ENCODE measurements at places on chromosomes 3 and 15.

DNA sequence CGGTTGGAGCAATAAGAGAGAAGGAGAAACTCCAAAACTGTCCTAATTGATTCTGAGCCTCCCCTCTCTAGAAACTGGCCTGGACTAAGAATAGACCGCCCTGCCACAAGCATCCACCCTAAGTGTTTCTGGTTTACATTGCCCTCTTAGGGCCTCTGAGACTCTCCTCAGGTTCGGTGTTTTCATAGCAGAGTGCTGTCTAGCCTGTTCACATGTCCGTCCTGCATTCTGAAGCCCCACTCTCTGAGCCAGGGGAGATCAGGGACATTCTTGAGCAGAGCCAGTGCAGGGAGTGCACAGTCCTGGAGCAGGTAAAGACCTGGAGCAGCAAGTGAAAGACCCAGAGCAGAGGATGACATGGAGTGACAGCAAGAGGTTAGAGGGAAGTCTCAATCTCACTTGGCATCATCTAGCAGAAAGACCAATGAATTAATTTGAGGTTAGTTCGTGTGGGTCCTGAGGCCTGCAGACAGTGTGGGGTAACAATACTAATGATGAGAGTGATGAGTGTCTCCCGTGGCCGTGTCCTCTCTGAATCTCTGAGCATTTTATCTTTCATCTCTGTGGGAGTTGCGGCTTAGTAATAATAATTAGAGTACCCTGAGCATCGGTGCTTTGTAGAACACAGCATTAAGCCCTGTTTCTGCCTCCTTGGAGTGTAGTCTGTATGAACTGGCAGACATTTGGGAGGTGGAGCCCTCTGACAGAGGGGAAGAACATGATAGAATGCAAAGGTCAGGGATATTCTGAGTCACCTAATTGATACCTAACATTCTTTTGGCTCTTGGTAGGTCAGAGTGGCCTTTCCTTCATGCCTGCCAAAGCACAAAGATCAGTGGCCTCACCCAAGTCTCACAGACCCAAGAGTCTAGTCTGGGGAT, 24.6 kb downstream of the MAPKBP1 start:
- DNase-seq: no peak

- no peak for DNase-seq
Observed at GRCh38 chr3:160134454-160134853, 90.8 kb upstream of the C3orf80 start.

GRCh38 chr3:23240171-23240785, 37.2 kb downstream of the UBE2E2 start:
- no peak for DNase-seq

DNA sequence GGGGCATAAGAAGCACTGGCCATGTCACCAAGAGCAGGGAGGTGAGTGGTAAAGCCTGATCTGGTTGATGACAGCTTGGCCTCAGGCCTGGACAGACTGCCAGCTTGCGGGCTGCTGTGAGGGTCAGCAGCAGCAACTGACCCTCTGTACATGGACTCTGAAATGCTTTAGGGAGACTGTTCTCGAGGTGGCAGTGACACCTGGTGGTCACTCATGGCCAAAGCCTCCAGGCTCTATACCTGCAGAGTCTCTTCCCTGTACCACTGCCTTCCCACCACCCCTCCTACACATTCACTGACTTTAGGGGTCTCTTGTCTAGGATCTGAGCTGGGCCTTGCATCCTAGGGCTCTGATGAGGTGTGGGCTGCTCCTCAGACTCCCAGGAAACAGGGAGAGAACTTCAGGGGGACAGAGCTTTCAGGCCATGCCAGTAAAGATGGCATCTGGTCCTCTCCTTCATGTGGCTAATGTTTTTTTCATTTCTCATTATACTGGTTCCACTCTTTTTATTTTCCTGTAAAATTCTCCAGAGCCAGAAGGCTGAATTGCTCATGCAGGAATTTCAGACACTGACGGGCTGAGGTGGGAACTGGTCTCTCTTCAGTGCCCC, 17.2 kb upstream of the TIMP4 start:
- DNase-seq: no peak

DNA sequence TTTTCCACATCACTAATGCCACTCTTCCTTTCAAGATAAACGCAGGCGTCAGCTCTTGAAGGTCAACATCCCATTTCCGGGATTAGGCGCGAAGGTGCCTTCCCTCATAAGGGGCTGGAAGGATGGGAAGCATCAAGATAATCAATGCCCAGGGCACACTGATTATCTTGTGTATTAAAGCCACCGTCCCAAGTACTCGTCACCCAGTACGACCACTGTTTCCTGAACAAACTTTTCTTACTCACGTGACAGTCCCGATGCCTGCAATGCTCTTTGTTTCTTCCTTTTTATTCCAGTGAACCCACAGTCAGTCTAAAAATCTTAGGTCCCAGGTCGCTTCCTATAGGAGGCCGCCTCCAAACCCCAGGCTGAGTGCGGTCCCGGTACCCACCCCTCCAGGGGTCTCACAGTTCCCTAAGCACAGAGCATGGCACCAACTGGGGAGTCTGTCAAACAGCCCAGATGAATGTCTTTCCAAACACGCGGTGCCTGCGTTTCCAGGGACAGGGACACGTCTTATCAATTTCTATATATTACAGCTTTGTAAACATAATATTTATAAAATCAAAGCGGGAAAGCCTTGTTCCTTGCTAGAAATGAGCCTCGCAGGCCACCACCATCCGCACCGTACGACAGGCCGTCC, 589 bp downstream of the ANAPC13 start:
- no peak for DNase-seq

GRCh38 chr3:30282154-30282696, 324.2 kb upstream of the TGFBR2 start:
- no peak for DNase-seq

GRCh38 chr3:120801484-120801883, 58.9 kb downstream of the GTF2E1 start:
- DNase-seq: no peak

DNA sequence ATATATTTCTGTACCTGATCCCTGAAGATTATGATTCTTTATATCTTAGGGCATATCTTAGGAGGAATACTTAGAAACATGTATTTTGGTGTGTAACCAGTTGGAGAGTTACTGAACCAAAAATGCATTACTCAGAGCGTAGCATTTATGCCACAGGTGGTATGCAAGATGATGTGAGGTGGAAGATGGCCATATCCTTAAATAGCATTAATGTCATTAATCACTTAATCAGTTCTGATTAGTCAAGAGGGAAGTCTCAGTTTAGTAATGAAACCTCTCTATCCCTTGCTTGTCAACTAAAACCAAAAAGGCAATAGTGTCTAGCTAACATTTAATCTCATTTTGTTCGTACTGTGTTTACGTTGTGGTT, 130.5 kb upstream of the PHLDB2 start:
- no peak for DNase-seq

- DNase-seq: no peak
Observed at GRCh38 chr15:33964665-33965040, 3.6 kb upstream of the CHRM5 start.

- no peak for DNase-seq
Observed at GRCh38 chr15:29864501-29864900, 42.2 kb upstream of the TJP1 start.

- no peak for DNase-seq
Observed at GRCh38 chr3:29381595-29381994, 100.7 kb downstream of the RBMS3 start.

Data from brain pericyte (primary cell).